NCI-H2107 (cell line): ENCODE measurements at places on chromosomes 12 and 14.

DNA sequence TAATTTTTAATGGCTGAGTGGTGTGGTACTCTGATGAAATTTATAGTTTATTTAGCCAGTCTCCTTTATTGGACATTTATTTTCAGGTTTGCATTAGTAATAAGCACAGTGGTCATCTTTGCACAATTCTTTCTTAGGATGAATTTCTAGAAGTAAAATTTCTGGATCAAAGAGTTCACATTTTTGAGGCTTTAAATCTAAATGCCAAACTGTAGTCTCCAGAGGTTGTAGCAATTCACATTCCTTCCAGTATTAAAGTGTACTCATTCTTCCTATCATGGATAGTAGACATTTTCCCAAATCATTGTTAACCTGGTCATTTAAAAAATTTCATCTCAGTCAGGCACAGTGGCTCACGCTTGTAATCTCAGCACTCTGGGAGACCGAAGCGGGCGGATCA is 24.8 kb downstream of the SLC39A9 start:
- DNase-seq: no peak

GRCh38 chr12:19299765-19300164 is 139.5 kb upstream of the AEBP2 start:
- no peak for DNase-seq

GRCh38 chr12:64890873-64891468 is 66.5 kb downstream of the TBC1D30 start:
- DNase-seq: peak; percentile 69

DNA sequence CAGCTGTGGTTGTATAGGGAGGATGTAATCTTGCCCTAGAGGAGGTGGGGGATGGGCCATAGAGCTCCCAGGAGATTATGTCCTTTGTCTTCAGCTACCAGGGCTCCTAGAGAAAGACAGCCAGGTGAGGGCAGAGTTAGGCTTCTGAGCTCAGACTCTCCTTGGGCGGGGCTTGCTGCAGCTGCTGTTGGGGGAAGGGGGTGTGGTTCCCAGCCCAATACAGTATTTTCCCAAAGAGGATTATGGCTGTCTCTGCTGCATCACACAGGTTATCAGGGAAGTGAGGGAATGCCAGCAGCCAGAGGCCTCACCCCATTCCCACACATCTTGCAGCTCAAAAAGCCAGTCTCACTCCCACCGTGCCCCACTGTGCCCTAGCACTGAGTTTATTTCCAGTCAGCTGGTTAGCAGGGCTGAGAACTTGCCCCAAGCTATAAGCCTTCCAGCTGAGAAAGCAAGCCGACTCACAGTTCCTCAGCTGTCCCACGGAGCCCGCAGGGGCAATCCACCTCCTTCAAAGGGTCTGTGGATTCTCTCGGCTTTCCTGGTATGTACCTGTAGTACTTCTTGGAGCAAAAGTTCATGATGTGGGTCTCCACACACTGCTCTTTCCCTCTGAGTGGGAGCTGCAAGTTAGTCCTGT is 217.3 kb upstream of the CPNE8 start:
- DNase-seq: no peak

- DNase-seq: no peak
Measured at GRCh38 chr12:114253976-114254778, 151.8 kb downstream of the TBX5 start.

DNA sequence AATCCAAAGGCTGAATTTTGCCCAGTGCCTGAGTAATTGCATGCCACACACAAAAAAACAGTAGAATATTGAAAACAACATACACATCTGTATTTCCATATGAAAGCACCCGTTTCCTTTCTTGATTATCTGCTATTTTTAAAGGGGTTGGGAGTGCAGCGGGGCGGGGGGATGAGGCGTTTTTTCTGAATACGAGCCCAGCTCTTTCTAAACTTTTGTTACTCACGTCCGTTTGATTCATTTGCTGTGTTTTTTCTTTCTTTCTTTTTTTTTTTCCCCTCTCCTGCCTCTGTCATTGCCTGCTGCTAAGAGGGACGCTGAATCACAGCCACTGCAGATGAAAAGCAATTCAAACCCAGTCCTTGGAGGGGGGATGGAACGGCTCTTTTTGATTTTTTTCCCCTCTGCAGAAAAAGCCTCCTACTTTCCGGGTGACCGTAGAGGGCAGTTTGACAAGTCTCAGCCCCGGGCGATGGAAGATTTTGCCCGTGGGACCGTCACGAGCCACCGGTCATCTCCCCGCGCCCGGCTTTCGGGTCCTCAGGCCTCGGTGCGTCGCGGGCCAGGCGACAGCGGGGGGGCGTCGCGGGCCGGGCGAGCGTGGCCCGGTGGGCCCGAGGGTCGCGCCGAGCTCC is 572 bp upstream of the RASSF8 start:
- DNase-seq: no peak

- no peak for DNase-seq
Measured at GRCh38 chr12:96457191-96457930, 32.0 kb upstream of the CFAP54 start.
